ENCODE measurements at places on chromosomes 3 and 15. TPM values are rescaled to one million over a fixed set of nuclear protein-coding genes. Genes with fewer than 3 reads are reported as not detected.

Gene UCN2
- not detected for total RNA-seq

Gene LYZL4
- not detected for total RNA-seq

Gene KBTBD12
- not detected for total RNA-seq

Gene SLC30A4
- 2.2 TPM for total RNA-seq

Gene BFSP2
- not detected for total RNA-seq
